ENCODE measurements at places on chromosomes 6 and 20.

DNA sequence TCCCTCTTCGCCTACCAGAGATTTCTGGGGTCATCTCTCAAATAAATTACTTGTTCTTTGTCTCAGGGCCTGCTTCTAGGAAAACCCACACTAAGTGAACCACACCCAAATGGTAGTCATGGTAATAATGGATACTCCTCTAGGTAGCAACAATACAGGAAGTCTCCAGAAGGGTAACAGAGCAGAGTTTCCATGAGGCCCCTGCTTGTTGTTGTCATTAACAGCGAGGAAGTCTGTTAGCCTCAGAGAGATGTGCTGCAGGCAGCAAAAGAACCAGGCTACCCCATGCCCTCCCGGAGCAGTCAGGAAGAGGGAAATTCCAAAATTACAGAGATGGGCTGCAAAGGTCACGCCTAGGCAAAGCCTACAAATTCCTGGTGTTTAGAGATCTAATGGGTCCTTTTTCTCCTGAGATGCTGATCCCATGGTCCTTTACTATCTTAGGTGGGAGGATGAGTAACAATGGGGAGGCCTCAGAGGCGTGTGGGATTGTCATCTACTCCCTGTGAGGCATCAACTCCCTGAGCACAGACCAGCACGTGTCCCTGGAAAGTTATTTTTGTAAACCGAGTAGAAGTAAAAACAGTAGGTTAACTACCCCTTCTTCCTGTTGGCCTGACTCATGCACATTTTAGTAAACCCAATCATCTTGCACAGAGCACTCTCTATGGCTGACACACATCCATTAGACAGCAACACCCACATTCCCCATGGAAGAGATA, 10.1 kb downstream of the ISM1 start:
- DNase-seq: peak; percentile 50

DNA sequence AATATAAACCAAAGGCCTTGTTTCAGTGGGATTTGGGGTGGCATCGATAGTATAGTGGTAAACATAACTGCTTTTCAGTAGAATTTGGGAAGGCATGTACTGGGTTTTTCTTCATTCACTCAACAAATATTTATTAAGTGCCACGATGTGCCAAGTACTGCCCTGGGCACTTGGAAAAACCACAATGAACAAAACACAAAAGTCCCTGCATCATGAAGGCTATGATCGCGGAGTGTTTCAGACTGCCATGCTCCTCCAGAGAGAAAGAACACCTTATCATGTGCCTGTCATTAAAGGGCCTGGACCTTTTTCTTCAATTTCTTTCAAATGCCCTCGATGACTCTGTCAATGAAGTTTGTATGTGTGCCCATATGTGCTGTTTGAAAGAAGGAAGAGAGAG, 59.2 kb upstream of the CEP85L start:
- no peak for DNase-seq

GRCh38 chr6:162887981-162888689, 160.4 kb downstream of the PACRG start:
- DNase-seq: no peak

DNA sequence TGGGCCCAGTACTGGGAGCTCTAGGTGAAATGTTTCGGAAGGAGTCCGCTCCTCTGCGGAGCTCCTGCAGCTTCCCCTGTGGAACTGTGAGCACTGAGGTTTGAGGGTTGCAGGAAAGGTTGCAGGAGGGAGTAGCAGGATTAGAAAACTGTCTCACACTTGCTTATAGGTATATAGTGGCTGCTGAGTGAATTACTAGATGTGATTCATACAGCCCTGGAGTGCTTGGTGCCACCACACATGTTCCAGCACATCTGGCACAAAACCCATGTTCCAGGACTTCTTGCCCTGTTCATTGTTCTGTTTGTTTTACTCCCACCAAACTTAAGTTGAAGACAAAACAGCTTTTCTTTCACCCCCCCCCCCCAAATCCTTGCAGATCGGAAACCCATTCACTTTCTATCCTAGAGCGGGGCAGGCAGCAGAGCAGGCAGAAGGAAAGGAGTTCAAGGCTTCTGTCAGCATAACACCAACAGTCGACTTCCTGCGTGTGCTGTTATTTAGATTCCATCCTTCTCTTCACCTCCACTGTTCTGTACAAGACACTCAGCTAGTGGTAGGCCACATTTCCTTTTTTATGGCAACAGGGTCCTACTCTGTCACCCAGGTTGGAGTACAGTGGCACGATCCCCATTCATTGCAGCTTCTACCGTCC, 669 bp upstream of the PEX6 start:
- DNase-seq: no peak

DNA sequence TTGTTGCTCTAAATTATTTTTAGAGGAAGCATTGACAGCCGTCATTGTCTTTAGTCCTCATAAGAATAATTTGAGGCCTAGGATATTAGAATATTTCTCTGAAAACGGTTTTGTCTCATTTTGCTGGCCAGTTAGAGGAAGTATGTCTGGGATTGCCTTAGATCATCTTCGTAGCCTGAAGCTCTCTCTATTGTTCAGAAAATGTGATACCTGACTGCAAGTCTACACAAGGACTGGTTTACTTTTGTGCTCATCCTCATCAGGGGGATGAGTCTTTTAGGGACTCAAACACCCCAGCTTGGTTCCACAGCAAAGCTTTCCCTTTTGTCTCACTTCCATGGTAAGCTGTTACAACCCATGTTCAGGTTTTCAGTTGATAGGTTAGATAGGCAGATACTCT, 141.8 kb downstream of the FARS2 start:
- no peak for DNase-seq

DNA sequence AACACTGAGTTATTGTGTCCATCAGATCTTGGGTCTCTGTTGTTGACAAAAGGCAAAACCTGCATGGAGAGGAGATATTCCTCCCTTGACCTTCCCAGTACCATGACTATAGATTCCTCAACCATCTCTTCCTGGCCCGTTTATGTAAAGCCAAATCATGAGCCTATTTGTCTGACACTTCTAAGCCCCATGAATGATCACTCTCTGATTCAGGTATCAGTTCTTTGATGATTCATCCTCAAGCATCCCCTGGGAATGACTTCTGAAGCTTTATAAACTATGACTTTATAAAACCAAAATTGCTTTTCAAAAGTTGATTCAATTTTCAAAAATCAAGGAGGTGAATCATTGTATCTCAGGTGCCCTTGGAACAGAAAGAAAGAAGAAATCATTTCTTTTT, 78.7 kb upstream of the LOC128125822 start:
- DNase-seq: no peak

- no peak for DNase-seq
Measured at GRCh38 chr20:15278041-15278440, 940.6 kb upstream of the FLRT3 start.

- no peak for DNase-seq
Measured at GRCh38 chr6:87274660-87275274, 47.6 kb upstream of the SMIM8 start.

GRCh38 chr6:42417641-42418112, 34.0 kb downstream of the TRERF1 start:
- peak; percentile 51 for DNase-seq

GRCh38 chr20:49275216-49275615, 2.6 kb downstream of the ZNFX1 start:
- no peak for DNase-seq

DNA sequence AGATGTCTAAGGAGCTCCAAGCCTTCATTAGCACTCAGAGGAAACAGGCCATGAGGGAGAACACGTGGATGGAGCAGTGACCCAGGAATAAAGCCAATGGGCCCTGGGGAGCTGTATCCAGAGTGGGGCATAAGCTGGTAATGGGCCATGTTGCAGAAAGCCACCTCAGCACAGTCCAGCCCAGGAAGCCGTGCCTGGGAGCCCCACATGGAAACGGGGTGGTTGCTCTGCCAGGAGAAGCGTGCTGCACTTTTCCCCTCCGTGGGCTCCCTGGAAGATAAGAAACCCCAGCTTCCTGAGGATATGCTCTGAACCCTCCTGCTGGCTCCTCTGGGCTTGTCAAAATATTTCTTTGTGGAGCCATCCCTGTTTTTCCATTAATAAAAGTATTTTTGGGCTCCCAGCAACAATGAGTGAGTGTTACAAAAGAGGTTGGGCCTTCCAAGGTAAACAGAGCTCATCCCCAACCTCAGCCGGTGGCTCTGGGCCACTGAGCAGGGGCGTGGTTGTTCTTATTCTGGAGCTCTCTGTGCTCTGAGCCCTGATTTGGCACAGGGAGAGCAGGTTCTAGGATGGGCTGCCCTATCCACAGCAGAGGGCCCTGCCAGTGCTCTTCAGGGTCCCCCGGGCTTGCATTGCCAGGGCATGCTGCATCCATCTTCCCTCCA, 31.2 kb upstream of the NFATC2 start:
- no peak for DNase-seq

DNA sequence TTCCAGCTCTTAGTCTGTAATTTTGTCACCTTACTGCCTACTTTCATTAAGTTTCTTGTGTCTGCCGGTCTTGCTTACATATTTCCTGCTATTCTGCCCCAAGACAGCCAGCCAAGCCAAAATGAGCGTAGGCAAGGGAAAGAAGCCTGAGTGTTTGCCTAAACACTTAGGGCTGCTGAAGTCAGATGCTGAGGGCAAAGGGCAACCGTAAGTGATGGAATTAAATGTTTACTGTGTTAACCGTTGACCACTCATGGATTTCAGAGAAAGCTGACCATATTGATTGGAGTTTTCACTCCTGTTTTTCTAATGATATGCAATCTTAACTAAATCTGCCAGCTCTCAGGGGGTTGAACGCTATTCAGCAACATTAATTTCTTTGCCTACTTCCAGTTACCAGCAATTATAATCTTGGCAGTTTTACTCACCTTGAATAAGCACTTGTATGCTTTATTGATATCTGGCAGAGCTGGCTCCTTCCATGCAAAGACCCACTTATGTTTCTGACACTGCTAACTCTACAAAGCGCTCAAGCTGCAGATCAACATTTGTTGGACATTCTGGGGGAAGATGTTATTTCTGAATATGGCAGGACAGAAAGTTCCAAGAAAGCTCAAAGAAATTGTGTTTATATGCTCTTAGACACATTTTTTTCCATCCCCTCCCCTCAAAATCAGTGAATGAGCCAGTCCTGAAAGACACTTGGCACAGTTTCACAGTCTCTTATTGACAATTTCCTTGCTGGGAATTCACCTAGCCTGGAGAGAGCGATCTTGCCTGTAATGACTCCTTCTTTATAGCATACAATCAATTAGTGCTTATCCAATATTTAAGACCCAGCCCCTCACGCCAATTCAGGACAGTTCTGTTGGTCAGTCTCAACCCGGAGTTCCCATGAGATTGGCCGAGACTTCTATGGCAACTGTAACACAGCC, 183.8 kb downstream of the PLCB1 start:
- DNase-seq: no peak

DNA sequence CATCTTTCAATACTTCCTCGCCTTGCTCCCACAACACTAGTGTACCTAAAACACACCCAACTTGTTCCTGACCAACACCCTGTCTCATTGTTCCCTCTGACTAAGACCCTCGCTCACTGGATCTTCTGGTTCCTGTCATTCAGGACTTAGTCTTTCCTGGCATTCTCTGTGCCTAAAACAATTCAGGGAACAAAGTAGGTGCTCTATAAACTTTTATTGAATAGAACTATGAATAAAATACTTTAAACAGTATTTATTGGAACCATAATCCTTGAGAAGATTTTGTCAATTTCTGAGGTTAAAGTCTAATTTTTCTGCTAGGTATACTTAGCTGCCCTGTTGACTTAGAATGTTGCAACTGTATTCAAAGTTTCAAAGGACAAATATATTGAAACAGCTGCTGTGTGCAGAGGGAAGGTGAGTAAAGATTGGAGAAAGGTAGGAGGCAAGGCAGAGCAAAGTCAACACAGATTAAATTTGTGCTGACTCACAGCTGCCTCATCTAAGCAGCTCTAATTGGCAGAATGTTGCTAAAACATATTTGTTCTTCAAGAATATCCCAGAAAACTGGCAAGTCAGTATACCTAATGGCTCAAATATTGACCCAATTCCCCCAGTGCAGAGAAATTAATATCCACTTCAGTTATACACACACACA, 37.6 kb downstream of the GSTA2 start:
- DNase-seq: no peak

- DNase-seq: no peak
Measured at GRCh38 chr6:145904868-145905267, 59.3 kb downstream of the SHPRH start.

- no peak for DNase-seq
Measured at GRCh38 chr6:4289770-4290320, 154.5 kb upstream of the ECI2 start.

- no peak for DNase-seq
Measured at GRCh38 chr6:159525445-159526025, 167.5 kb downstream of the SOD2 start.

- no peak for DNase-seq
Measured at GRCh38 chr6:17585766-17586490, 14.2 kb upstream of the FAM8A1 start.

DNA sequence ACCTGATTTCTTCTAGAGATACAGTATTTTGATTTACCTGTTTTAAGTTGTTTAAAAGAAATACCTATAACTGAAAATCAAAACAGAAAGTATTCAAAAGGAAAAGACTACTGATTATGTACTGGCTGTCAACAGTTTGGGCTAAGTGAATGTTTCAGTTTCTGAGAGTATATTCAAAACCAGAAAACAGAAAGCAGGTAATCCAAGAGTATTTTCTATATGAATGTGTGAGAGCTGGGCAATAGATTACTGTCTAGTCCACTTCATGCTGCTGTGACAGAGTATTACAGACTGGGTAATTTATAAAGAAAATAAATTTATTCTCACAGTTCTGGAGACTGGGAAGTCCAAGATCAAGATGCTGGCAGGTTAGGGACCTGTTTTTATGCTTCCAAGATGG, 261.0 kb downstream of the ARHGAP18 start:
- DNase-seq: no peak

GRCh38 chr6:166489301-166490155, 97.0 kb downstream of the RAMACL start:
- DNase-seq: no peak

DNA sequence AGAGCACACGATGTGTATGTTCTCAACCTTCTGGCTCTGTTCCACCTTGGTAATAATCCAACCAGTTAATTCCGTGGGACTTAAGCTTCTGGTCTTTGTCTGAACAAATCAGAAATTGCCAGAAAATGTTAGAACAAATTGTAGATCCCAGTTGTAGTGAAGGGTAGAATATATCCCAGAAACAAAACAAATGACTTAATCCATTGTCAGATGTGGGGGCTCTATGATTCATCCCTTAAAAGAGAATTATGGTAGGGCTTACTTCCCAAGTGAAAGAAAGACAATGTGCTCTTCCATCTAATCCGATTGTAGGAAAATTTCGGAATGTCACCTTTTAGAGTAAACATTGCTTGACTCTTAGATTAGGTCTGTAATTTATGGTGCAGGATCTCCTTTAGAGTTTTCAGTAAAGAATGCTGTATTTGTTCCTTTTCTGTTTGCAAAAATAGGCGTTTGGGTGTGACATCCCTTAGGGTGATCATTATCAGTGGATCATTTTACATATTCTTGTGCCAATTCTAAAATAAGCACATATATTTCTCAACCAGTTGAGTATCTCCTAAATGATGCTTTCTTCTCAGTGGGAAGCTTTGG, 234.5 kb upstream of the ZNF217 start:
- DNase-seq: no peak

GRCh38 chr6:77425671-77426070, 37.6 kb downstream of the HTR1B start:
- DNase-seq: no peak

- DNase-seq: no peak
Measured at GRCh38 chr20:21315138-21315537, 12.0 kb downstream of the XRN2 start.

Data from activated T-cell treated with anti-CD3 and anti-CD28 coated beads, Interleukin-2, amount 50 U/mL, for 1 hour (primary cell).